Central memory CD8-positive, alpha-beta T cell (primary cell): ENCODE measurements at places on chromosomes 13 and 19.

GRCh38 chr19:4578552-4579248 is 19.2 kb upstream of the SEMA6B start:
- H3K4me3 ChIP-seq = no peak overlapping the region
- H3K27ac ChIP-seq = no peak overlapping the region
- peaks cover 11% of the 10 kb centered on the region for H3K4me1 ChIP-seq
- no peak for DNase-seq

- peaks cover 62% of the 10 kb centered on the region for H3K4me1 ChIP-seq
- H3K27me3 ChIP-seq = no peaks in the 10 kb centered on the region
- peak; percentile 72 for DNase-seq
- H3K36me3 ChIP-seq = peaks cover 10% of the 10 kb centered on the region
Measured at GRCh38 chr19:34269968-34270621, 15.7 kb downstream of the GARRE1 start.

DNA sequence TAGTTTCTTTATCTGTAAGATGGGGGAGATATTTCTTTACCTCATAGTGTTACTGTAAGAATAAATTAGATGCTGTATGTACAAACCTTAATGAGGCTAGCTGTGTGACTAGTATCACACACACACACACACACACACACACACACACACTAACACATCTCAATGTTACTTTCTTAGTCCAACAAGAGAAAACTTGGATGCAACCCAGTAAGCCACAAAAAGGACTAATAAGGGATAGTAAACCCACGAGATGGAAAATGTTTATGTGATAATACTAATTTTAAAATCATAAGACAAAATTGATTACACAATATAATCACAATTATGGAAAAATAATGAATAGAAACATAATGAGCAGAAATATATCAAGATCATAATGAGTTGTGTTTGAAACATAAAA is 437.7 kb upstream of the ZNF507 start:
- no peaks in the 10 kb centered on the region for H3K36me3 ChIP-seq
- no peak for DNase-seq
- no peak overlapping the region for H3K4me3 ChIP-seq
- no peaks in the 10 kb centered on the region for H3K4me1 ChIP-seq
- H3K27ac ChIP-seq = no peak overlapping the region

DNA sequence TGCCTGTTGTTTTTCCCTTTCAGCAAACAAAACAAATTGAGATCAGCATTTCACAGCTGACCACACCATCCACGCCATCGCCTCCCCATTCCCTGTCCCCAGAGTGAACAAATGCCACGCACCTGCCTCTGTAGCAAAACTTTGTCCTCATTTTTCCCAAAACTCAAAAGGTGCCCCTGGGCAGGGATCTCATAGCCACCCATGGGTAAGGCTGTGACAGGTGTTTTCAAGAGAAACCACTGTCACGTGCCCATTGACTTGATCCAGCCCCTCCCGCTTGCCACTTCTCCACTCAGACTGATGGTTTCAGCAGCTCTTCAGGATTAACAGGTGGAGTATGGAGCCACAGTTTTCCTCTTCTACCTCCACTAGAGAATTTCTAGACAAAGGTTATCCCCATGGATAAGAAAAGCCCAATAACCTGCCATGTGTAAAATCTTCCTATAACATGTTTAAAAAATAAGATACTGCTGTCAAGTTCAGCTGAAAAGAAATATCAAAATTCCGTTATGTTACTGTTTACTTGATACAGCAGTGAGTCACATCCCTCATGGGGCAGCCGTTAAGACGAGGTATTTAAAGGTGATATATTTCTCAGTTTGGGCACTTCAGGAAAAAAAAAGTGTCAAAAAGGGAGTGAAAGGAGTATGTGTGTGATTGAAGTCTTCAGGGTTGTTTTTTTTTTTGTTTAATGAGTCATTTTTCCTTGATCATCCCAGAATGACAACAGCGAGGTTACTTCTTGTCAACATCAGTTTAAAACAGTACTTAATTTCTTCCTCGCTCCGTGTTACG is 63.5 kb upstream of the GPR183 start:
- H3K27ac ChIP-seq = peak overlapping the region; percentile 98
- no peak for DNase-seq
- peak overlapping the region; percentile 60 for H3K4me3 ChIP-seq
- peaks cover 79% of the 10 kb centered on the region for H3K4me1 ChIP-seq

DNA sequence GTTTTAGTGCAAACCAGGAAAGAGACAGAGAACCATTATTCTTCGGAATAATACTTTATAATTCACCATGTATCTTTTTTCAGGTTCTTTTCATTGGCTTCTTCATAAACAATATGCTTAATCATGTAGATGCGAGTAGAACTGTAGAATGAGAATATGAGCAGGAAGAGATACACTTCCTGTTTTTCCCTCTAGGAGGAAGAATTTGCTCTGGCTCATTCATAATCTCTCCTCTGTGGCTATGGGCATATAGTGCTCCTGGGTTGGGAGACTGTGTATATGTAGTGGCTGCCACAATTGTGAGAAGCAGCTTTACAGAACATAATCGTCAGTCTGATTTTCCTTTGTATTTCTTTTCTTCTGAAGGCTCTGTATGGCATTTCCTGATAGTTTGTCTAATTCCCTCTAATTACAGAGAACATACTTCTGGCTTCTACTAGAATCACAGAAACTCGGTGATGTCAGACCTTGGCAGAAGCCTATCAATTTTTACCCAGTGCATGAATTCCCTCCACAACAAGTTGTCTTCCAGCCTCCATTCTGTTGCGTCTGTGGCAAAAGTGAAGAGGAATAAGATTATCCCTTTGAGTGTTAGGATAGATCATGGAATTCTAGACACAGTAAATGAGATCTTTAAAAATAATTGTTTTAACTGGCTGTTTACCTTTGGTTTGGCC is 2.9 kb upstream of the DCLK1 start:
- H3K4me3 ChIP-seq = no peak overlapping the region
- no peak for DNase-seq
- H3K36me3 ChIP-seq = peaks cover 2% of the 10 kb centered on the region
- no peaks in the 10 kb centered on the region for H3K4me1 ChIP-seq
- peaks cover 7% of the 10 kb centered on the region for H3K27me3 ChIP-seq
- no peak overlapping the region for H3K27ac ChIP-seq

DNA sequence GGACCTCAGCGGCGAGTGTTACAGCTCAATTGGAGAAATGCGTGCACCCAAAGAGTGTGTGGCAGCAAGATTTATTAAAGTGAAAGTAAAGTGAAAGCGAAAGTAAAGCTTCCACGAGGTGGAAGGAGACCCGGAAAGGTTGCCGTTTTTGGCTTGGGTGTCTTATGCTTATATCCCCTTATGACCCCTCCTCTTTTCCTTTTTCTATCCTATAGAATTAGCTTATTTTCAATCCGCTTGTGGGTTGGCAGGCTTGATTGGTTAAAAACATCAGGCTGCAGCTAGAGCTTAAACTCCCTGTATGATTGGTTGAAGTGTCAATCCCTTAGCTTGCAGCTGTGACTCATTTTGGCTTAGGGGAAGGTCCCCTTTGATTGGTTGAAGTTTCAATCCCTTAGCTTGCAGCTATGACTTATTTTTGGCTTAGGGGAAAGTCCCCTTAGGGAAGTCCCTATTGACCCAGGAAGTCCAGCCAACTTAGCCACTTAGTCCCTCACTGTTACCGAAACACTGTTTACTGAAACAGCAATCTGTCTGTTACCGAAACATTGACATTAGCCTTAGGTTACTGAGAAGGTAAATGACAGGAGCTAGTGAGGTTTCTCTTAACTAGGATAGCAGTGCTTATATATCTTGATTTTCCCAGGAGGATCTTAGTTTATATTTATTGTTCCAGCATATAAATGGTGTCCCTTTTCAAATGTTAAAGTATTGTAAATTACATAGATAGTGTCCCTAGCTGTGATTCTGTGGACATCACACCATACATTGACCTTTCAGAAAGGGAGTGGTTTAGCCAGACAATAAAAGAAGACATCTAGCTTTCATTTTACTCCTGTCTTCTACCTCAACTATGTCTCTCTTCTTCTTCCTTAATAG is 575.8 kb downstream of the DACH1 start:
- peaks cover 8% of the 10 kb centered on the region for H3K27me3 ChIP-seq
- peaks cover 20% of the 10 kb centered on the region for H3K4me1 ChIP-seq
- peaks cover 6% of the 10 kb centered on the region for H3K36me3 ChIP-seq
- H3K27ac ChIP-seq = peak overlapping the region; percentile 86
- peak; percentile 14 for DNase-seq

DNA sequence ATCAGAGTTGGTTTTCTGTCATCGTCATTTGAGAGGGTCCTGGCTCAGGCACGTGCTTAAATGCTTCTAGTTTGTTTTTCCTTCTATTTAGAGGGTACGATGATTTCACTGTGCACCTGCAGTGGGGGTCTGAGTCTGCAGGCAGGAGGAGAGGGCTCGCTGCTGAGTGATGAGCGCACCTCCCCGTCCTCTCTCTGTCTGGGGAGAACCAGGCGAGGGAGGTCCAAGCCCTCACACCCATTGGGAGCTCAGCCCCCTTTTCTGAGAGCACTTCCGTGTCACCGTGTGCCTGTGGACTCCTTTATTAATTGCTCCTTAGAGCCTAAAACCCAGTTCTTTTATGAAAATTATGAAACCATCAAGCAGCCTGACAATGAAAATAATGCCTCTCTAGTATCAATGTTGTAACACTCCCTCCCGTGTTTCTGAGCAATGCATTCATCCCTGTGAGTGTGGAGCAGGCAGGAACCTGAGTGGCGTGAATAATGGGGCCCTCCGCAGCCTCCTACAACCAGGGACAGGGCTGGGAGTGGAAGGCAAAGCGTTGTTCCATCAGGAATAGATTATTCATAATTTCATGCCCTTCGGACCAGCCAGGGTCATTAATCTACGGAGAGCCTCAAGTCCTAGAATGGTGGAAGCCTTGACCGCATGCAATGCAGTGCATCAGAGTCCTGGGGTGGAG is 191.6 kb downstream of the UQCRFS1 start:
- H3K27ac ChIP-seq = no peak overlapping the region
- H3K4me1 ChIP-seq = no peaks in the 10 kb centered on the region
- H3K27me3 ChIP-seq = peaks cover 37% of the 10 kb centered on the region
- DNase-seq = no peak
- no peaks in the 10 kb centered on the region for H3K36me3 ChIP-seq

GRCh38 chr19:21699197-21699596 is 68.2 kb downstream of the ZNF100 start:
- no peak for DNase-seq
- H3K4me3 ChIP-seq = no peak overlapping the region
- H3K27me3 ChIP-seq = peaks cover 27% of the 10 kb centered on the region
- no peaks in the 10 kb centered on the region for H3K4me1 ChIP-seq
- H3K36me3 ChIP-seq = no peaks in the 10 kb centered on the region

DNA sequence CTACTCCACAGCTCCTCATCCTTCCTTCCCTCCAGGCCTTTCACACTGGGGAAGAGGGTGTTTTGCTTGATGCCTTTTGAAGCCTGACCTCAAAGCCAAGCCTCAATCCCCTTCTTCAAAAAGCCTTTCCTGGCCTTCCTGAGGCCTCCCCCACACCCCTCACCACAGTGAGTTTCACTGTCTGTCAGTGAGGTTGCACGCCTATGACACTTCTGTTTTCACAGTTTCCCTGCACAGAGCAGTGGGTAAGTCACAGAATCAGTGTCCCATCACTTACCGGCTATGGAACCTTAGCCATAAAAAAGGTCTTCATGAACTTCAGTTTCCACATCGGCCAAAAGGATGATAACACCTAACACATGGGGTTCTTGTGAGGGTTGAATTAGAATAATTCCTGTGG is 371.4 kb downstream of the UQCRFS1 start:
- peaks cover 2% of the 10 kb centered on the region for H3K27me3 ChIP-seq
- H3K4me3 ChIP-seq = no peak overlapping the region
- no peaks in the 10 kb centered on the region for H3K4me1 ChIP-seq
- DNase-seq = no peak

DNA sequence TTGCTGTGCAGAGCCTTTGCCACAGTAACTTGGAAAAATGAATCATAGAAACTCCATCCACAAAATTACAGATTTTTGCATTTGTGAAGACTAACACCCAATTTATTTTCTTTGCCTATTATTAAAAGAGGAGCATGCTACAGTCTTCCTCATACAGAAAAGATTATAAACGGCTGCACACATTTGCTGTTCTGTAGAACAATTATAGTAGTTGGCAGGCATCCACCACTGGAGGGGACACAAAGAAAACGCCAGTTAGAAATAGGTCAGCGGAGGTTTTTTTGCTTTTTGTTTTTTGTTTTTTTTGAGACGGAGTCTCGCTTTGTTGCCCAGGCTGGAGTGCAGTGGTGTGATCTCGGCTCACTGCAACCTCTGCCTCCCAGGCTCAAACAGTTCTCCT is 51.6 kb downstream of the SACS start:
- H3K4me3 ChIP-seq = no peak overlapping the region
- H3K36me3 ChIP-seq = peaks cover under 1% of the 10 kb centered on the region
- H3K4me1 ChIP-seq = peaks cover 22% of the 10 kb centered on the region
- DNase-seq = no peak
- H3K27me3 ChIP-seq = no peaks in the 10 kb centered on the region
- H3K27ac ChIP-seq = no peak overlapping the region

GRCh38 chr19:48255376-48256303 is at the start of gene CARD8:
Gene CARD8, minus strand, starts transcription at chr19:48255912. Its CDS starts 14,892 bp downstream, at chr19:48241020.
- H3K4me3 ChIP-seq = peak within 1 kb of the TSS; percentile 86
- peaks cover 10% of the 10 kb centered on the region for H3K36me3 ChIP-seq
- no peaks in the 10 kb centered on the region for H3K27me3 ChIP-seq
- peak within 1 kb of the TSS; percentile 89 for H3K27ac ChIP-seq
- peaks cover 67% of the 10 kb centered on the region for H3K4me1 ChIP-seq

DNA sequence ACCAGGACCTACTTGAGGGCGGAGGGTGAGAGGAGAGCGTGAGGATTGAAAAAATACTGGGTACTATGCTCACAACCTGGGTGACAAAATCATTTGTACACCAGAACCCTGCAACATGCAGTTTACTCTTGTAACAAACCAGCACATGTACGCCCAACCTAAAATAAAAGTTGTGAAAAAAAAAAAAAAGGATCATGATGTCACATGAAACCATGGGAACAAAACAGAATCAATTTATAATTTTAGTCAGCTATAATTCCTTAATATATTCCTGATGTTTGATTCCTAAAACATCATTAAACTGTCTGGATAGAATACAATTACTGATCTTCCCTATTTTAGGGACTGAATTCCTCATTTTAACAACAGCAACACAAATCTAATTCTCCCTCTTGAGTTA is 160.6 kb upstream of the SPRY2 start:
- H3K4me3 ChIP-seq = no peak overlapping the region
- no peaks in the 10 kb centered on the region for H3K27me3 ChIP-seq
- H3K4me1 ChIP-seq = no peaks in the 10 kb centered on the region
- H3K36me3 ChIP-seq = no peaks in the 10 kb centered on the region
- no peak overlapping the region for H3K27ac ChIP-seq
- DNase-seq = no peak

DNA sequence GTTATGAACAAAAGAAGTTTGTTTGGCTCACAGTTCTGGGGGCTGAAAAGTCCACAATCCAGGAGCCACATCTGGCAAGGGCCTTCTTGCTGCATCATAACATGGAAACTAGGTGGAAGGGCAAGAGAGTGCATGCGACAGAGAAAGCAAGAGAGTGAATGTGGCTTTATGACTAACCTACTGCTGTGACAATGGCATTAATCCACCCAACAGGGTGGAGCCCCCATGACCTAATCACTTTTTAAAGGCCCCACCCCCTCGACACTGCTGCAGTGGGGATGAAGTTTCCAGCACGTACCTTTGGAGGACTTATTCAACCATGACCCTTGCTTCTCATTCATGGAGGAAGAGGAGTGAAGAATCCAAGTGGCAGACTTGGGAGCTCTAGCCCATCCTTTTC is 30.0 kb upstream of the RFXAP start:
- H3K27ac ChIP-seq = no peak overlapping the region
- H3K36me3 ChIP-seq = peaks cover 2% of the 10 kb centered on the region
- H3K4me3 ChIP-seq = no peak overlapping the region
- H3K4me1 ChIP-seq = no peaks in the 10 kb centered on the region

- no peaks in the 10 kb centered on the region for H3K36me3 ChIP-seq
- no peak overlapping the region for H3K4me3 ChIP-seq
- H3K27ac ChIP-seq = no peak overlapping the region
- no peak for DNase-seq
Measured at GRCh38 chr13:29707876-29708543, 112.5 kb upstream of the SLC7A1 start.
